ENCODE measurements at places on chromosomes 4 and X. TPM values are rescaled to one million over a fixed set of nuclear protein-coding genes. Genes with fewer than 3 reads are reported as not detected.

The CPZ gene
- not detected for total RNA-seq

The HHIP gene
- not detected for total RNA-seq

The TRAM1L1 gene
- not detected for total RNA-seq

The CTAG1A gene
- not detected for total RNA-seq

The MAGEB17 gene
- total RNA-seq: not detected

The RAB28 gene
- 19.5 TPM for total RNA-seq

The TMPRSS11D gene
- total RNA-seq: not detected

The DCLK2 gene
- total RNA-seq: not detected

The TMEM150C gene
- total RNA-seq: not detected

The FRMD7 gene
- total RNA-seq: not detected

The GPR50 gene
- not detected for total RNA-seq
